ENCODE measurements at places on chromosomes 4 and X.

DNA sequence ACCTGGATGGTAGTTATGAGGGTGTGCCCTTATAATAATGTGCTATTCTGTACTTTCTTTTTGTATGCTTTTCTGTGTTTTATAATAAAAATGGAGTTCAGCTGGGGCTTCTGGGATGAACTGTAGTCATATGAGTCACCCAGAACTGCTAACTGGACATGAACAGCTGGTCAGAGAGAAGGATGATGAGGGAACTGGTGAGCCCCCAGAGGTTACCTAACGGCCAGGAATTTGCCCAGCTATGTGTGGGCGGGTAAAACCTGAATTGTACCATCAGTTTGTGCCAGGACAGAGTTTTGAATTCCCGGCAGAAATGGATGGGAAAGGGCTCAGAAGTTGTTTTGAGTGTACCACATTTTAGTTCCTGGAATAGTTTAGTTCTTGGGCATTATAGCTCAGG, 138.0 kb upstream of the USP9X start:
- no peak for DNase-seq

DNA sequence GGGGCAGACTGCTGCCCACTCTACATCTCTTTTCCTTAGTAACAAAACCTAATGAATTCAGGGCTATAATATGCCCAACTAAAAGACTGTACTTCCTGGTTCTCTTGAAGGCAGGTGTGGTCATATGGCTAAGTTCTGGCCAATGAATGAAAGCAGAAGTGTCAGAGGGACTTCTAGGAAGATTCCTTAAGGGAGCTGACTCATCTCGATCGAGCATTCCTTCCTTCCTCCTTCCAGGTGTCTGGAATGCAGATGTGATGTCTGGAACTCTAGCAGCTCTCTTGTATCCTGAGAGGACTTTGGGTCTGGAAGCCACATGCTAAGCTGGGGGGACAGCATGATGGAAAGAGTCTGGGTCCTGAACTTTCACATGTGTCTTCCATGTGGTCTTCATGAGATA, 116.2 kb upstream of the STX18 start:
- no peak for DNase-seq

DNA sequence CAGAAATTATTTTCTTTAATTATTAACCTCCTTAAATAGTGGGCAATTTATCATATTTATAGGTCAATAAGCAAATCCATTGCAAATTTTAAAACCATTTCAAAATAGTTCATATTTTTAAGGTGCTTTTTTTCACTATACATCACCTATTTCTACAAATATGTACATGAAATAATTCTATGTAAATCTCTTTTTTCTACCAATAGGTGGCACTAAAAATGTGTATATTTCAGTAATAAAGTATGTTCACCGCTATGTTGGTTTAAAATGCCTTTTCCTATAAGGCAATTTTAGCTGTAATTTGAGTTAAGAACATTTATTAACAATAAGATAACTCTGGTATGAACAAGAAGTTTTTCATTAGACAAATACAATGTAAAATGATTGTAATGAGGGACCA, 672.2 kb downstream of the KCTD8 start:
- DNase-seq = no peak

DNA sequence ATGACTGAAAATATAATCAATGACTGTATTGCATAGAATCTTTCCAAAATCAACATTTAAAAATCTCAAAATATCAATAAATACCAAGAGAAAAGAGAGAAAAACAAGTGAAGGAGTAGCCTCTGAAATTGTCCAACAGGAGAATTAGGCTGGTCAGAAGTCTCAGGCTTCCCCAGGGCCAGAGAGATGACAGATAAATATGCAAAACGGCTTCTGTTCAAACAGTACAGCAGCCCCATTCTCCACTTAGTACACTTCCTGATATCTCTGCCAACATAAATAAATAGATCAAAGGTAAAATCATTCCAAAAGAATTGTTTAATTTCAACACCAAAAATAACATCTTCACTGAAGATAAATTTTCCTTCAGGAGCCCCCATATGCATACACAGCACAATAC, 204.7 kb upstream of the GABRA2 start:
- DNase-seq = no peak

GRCh38 chr4:88143504-88143903, 14.9 kb downstream of the ABCG2 start:
- no peak for DNase-seq

DNA sequence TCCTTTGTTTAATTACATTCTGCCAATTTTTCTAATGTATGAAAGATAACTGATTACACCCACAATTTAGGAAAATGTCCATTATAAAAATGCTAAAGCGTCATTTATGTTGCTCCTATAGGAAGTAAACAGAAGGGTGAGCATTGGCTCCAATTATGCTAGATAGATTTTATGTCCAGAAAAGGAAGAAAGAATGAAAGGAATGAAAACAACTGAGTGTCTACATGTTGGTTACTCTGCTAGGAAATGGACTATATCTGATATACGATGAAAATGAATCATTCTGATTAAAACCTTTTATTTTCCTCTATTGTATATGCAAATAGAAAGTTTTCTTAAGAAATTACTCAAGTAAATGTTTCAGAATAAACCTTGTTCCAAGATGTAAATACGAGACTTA, 1.6 kb downstream of the ENAM start:
- no peak for DNase-seq

DNA sequence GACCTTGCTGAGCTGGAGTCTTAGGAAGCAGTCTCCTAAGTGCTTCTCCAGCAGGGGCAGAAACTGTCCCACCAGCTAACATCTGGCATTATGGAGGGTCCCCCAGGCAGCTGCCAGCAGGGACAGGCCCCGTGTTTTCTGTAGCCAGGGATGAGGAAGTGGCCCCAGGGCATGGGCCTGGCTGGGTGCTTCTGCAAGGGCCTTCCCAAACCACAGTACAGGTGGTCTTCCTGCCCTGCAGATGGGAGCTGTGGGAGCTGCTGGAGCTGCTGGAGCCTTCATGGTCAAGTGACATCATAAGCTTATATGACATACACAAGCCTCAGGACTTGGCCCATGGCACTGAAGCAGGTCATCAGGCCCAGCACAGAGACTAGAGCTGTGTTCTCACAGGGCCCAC, 5.0 kb upstream of the MSANTD1 start:
- no peak for DNase-seq

DNA sequence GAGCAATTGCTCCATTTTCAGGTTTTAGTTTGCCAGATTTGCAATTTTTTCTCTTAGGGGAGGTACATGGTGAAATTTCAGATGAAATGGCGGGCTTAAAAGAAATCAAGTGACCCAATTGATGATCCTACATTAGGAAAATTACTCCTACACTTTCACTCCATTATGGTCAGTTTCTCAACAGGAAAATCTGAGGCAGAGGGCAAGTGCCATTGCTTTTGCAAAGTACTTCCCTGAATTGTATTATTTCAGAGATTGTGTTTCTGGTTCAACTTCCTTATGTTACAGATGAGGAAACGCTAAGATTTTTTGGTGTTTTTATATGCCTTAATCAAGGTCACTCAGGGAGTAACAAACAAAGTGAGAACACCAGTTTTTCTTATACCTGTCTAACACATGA, 302.2 kb downstream of the ARAP2 start:
- no peak for DNase-seq

GRCh38 chr4:40283413-40283812, 51.7 kb upstream of the CHRNA9 start:
- DNase-seq = no peak

GRCh38 chr4:177070533-177071058, 239.1 kb upstream of the NEIL3 start:
- no peak for DNase-seq

GRCh38 chrX:154695911-154696675, 42.7 kb upstream of the CTAG2 start:
- no peak for DNase-seq

DNA sequence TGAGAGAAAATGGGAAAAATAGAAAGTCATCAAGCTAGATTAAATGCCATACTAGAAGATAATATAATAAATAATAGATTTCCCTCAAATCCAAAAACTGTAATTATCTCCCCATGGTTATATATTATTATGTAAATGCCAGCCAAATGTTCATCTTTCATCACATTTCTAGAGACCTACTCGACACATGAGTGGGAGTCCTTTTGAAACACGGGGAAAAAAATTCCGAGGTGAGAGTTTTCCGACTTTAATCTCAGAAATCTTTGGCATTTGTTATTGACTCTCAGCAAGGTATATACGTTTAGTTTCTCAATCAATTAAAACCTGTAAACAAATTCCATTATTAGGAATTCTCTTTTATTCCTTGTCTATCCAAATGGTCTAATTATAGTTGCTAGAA, 465.4 kb upstream of the SMIM31 start:
- DNase-seq = no peak

- no peak for DNase-seq
Measured at GRCh38 chrX:53714580-53715345, 28.2 kb upstream of the HUWE1 start.

- DNase-seq = no peak
Measured at GRCh38 chr4:40992472-40993295, 221.7 kb downstream of the APBB2 start.

DNA sequence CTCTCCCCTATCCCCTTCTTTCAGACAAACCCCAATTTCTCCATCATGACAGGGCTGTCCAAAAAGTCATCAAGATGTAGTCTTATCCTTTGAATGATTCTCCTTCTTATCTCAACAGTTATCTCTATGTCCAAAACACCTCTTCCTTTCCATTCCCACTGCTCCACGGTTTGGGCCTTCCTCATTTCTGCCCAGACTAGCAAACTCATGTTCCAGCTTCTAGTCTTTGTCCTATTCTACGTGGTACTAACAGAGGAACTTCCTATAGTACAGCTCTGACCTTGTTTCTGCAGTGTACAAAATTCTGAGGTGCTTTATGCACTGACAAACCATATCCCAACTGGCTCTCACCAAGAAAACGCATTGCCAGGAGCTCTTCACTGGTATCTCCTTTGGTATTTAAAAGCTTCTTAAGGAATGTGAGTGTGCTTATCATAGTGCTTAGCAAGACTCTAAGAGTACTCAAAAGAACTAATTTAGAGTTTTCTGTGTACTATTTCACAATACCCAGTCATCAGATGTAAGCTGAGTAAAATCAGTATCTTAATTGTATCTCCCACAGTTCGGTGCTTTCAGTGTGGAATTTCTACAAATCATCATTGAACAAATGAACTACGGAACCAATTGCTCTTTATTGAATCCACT, 65.5 kb downstream of the MAML3 start:
- no peak for DNase-seq

GRCh38 chr4:85556283-85556682, 81.3 kb downstream of the ARHGAP24 start:
- DNase-seq = no peak

- no peak for DNase-seq
Measured at GRCh38 chrX:46268412-46268811, 276.8 kb downstream of the ZNF674 start.

DNA sequence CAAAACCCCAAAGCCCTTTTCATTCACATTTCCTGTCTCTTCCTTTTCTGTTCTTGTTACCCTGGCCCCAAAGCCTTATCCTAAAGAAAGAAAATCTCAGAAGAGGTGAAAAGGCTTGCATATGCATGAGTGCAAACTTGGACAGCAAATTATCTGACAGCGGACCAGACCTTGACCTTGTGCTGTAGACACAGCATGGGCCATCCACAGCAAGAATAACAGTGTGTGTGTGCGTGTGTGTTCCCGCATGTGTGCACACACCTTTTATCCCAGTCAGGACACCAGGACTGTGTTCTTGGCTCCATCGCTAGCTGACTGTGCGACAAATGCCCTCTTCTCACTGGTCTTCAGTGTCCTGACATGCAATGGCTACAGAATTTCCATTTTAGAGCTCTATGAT, 35.3 kb downstream of the ZBTB49 start:
- DNase-seq = no peak

- no peak for DNase-seq
Measured at GRCh38 chr4:70640192-70640591, 11.6 kb downstream of the ENAM start.

All from NCI-H1048 (cell line).